Stimulated activated CD4-positive, alpha-beta T cell treated with anti-CD3 and anti-CD28 coated beads, Interleukin-4, amount 100 ng/mL, for 48 hours (primary cell): ENCODE measurements at places on chromosomes 2 and 18.

GRCh38 chr2:176493226-176493825 is 224.1 kb downstream of the MTX2 start:
- DNase-seq = no peak

DNA sequence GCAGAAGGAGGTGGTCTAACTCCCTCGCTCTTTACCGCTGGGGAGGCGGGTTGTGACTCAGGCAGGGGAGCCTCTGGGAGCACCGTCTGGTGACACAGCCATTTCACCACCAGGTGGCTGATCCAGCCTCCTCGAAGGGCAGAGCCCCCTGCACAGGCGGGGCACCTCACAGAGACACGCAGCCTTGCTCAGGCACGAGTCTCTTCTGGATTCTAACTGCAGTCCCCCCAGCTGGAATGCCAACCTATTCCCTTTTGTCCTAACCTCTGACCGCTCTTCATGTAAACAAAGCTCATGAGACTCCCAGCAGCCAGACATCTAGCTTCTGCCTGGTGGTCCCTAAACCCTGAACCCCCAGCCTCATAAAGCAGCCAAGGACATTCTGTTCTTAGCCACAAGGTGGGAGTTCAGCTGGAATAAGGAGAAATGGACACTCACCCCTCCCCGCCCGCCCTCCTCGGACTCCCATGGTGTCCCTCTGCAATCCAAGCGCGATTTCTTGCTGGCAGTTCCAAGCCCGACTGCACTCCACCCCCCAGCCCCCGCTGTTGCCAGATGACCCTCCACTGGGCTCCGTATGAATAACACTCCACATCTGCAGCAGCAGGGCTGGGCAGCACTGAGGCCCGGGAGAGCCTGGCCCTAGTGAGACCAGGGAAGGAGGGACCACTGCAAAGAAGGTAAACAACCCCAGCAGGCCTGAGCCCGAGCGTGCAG is 84.3 kb downstream of the TNS1 start:
- DNase-seq = no peak

DNA sequence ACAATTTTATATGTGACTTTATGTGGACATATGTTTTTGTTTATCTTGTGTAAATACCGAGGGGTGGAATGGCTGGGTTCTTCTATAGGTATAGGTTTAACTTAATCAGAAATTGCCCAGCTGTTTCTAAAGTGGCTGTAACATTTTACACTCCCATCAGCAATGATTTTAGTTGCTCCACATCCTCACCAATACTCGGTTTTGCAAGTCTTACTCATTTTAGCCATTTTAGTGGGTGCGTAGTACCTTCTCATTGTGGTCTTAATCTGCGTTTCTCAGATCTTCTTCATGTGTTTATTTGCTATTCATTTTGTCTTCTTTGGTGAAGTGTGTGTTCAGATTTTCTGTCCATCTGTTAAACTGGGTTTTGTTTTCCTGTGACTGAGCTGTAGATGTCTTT is 95.4 kb upstream of the BCL2L11 start:
- no peak for DNase-seq

GRCh38 chr2:229660391-229660790 is 54.0 kb downstream of the DNER start:
- no peak for DNase-seq

GRCh38 chr2:145483854-145484253 is 963.9 kb upstream of the ZEB2 start:
- no peak for DNase-seq

DNA sequence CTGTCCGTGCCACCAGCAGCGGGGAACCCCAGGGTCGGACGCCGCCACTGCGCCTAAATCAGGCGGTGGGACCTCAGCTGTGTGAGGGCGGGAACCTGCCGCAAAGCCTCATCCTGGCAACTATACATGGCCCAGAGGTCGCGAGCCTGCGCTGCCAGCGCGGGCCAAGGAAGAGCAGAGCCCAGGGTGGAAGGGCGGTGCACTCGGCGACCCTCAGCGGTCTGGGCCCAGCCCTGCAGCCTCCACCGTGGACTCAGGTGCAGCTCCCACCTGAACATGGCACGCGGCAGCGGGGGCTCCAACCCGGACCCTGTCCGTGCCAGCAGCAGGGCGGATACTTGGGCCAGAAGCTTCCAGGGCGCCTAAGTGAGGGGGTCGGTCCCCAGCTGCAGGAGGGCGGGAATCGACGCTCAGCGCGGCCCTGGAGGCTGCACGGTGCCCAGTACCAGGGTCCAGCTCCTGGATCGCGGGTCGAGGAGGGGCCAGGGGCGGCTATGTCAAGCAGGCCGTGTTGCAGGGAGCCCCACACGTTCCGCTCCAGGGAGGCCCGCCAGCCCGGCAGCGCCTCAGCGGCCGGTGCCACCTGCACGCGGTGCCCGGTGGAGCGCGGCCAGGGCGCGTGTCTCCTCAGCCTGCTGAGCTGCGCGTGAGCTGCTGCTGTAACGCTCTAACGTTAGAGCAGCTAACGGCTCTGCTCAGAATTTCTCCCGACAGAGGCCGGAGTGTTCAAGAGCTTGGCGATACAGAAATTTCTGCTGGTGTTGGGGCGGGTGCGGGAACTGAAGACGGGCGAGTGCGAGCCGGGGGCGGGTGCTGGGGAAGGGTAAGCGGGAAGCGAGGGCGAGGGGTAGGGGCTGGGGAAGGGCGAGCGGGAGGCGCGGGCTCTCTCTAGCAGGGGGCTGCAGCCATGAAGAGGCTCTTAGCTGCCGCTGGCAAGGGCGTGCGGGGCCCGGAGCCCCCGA is at the start of gene ANKRD30B:
Gene ANKRD30B, plus strand, starts transcription at position 660 of the 962 bp plus-strand sequence. Its CDS starts 248 bp downstream, at position 908.
- no peak for DNase-seq

DNA sequence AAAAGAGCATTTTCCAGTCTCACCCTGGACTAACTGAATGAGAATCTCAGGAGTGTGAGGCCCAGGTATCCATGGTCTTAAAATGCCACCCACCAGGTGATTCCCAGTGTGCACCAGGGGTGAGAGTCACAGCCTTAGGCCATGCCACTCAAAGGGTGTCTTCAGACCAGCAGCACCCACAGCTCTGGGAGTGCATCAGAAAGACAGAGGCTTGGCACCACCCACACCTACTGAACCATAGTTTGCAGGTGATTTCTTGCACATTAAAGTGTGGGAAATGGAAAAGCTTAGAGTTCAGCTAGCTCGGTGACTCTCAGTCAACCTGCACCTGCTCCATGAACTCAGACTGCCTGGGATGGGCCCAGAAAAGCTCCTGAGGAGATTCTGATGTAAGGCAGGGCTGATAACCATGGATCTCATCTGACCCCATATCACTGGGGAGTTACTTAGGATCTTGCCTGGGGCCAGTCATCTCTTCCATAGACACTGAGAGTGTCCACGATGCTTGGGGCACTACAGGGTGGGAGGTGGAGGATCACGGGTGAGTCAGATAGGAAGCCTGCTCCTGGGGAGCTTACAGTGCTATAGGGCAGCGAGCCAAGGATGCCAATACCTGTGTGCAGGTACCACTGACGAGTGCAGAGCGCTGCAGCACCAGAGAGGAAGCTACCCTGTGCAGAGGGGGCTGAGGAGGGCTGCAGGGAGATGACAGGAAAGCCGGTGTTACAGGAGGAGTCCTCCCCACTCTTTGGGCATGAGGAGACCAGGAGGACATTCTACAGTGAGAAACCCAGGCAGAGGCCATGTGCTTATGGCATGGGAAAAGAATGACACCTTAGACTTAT is 4.6 kb downstream of the IL37 start:
- DNase-seq = no peak

DNA sequence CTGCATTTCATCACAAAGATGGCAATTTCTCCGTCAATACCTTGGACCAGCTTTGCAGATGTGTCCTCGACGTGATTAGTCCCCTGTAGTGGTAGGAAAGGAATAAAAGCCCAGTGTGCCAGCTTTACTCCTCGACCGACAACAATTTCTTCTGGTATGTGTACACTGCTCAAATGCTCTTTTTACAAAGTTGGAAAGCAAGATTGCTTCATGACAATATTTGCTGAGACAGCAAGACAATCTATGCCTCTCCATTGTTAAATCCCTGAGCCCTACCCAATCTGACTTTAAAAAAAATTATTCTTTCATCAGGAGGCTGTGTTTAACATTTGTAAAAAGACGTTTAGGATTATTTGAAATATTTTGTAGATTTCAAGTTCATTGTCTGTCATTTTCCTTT is 27.6 kb upstream of the ZEB2 start:
- no peak for DNase-seq

DNA sequence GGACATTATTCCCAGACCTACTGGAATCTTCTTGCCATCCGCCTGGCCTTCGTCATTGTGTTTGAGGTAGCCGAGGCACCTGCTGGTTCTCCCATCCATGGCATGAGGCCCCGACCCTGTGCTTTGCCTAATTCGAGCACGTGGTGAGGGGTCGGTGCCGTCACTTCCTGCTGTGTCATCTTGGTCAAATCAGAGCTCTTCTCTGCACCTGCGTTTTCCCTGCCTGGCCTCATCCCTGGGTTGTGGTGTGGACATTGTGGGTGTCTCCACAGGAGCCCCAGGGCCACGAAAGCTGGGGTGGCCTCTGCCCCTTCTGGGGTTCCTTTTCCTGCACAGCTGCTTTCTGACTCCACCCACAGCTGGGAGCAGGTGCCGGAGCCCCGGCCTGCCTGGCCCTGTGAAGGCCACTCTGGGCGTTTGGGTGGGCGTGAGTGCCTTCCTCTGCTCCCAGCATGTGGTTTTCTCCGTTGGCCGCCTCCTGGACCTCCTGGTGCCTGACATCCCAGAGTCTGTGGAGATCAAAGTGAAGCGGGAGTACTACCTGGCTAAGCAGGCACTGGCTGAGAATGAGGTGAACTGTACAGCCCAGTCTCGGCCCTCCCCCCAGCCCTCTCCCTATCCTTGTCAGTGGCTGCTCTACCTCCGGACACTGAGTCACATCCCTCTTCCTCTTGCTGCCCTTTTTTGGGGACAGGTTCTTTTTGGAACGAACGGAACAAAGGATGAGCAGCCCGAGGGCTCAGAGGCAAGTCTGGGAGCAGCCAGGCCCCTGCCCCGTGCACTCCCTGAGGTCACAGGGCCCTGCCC is 34.9 kb downstream of the ANO7 start:
- DNase-seq = no peak

GRCh38 chr2:105087273-105087672 is 49.4 kb downstream of the MRPS9 start:
- DNase-seq = no peak

- DNase-seq = no peak
Measured at GRCh38 chr2:201108341-201108740, 7.6 kb upstream of the CFLAR start.
